ENCODE measurements at places on chromosomes 12 and 14. TPM values are rescaled to one million over a fixed set of nuclear protein-coding genes. Genes with fewer than 3 reads are reported as not detected.

Gene ARHGEF25
- 5.5 TPM for total RNA-seq

Gene CCDC175
- not detected for total RNA-seq

Gene PRIMA1
- total RNA-seq: 0.45 TPM

Gene ALKBH2
- total RNA-seq: 48.2 TPM

Gene ATP5F1B
- total RNA-seq: 838 TPM

Gene ANKRD33
- total RNA-seq: 0.08 TPM

Data from A549 treated with AZD2906 at 1 μM for 4 hours (cell line).